Esophagus muscularis mucosa (tissue), 4 donors: ENCODE measurements at places on chromosomes 12 and 14. TPM values are rescaled to one million over a fixed set of nuclear protein-coding genes. Genes with fewer than 3 reads are reported as not detected.

DNA sequence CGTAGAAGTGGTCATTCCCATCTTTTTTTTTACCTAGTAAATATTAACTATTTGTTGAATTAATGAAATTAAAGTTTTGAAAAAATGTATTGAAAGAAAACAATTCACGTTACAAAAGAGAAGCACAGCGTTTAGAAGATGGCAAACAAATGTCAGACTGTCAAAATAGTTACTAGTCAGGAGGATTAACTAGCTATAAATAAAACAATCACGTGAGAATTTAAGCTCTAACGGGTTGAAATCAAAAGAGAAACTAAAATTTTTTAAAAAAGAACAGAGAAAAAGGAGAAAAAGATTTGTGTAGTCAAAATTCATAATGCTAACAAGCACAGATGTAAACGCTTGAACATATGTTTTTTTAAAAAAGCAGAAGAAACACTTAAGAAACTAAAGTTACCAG is 26.4 kb downstream of the DDHD1 start:
- H3K36me3 ChIP-seq, result no peaks in the 10 kb centered on the region
- H3K27ac ChIP-seq, result peak overlapping the region; percentile 40
- H3K4me1 ChIP-seq, result peaks cover 19% of the 10 kb centered on the region
- H3K4me3 ChIP-seq, result peak overlapping the region; percentile 10
- DNase-seq, result no peak
- H3K27me3 ChIP-seq, result no peaks in the 10 kb centered on the region

- no peaks in the 10 kb centered on the region for H3K36me3 ChIP-seq
- no peak for DNase-seq
- no peaks in the 10 kb centered on the region for H3K27me3 ChIP-seq
- H3K27ac ChIP-seq, result no peak overlapping the region
- H3K4me3 ChIP-seq, result no peak overlapping the region
Observed at GRCh38 chr12:52142431-52142830, 49.4 kb downstream of the KRT80 start.

GRCh38 chr12:90299666-90300065 is 591.0 kb upstream of the ATP2B1 start:
- H3K4me3 ChIP-seq, result no peak overlapping the region
- no peaks in the 10 kb centered on the region for H3K36me3 ChIP-seq

DNA sequence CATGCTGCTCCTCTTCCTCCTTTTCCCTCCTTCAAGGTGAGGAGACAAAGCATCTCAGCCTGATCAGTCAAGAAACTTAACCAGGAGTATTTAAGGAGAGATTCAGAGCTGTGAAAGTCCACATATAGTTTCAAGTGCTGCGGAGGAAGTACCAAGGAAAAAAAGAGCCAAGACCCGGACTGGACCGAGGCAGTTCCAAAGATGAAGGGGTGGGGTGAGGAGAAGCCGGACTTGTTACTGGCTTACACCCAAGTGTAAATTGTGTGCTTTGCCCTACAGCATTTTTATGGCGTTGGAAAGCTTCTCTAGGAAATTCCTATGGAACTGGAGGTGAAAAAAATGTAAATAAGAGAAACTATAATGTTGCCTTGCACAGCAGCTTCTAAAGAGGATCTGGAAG is 263.1 kb downstream of the GRIN2B start:
- no peak overlapping the region for H3K27ac ChIP-seq
- no peak overlapping the region for H3K4me3 ChIP-seq
- no peaks in the 10 kb centered on the region for H3K36me3 ChIP-seq

- H3K27me3 ChIP-seq, result no peaks in the 10 kb centered on the region
- H3K27ac ChIP-seq, result no peak overlapping the region
Observed at GRCh38 chr12:90335566-90335965, 619.4 kb downstream of the CCER1 start.

DNA sequence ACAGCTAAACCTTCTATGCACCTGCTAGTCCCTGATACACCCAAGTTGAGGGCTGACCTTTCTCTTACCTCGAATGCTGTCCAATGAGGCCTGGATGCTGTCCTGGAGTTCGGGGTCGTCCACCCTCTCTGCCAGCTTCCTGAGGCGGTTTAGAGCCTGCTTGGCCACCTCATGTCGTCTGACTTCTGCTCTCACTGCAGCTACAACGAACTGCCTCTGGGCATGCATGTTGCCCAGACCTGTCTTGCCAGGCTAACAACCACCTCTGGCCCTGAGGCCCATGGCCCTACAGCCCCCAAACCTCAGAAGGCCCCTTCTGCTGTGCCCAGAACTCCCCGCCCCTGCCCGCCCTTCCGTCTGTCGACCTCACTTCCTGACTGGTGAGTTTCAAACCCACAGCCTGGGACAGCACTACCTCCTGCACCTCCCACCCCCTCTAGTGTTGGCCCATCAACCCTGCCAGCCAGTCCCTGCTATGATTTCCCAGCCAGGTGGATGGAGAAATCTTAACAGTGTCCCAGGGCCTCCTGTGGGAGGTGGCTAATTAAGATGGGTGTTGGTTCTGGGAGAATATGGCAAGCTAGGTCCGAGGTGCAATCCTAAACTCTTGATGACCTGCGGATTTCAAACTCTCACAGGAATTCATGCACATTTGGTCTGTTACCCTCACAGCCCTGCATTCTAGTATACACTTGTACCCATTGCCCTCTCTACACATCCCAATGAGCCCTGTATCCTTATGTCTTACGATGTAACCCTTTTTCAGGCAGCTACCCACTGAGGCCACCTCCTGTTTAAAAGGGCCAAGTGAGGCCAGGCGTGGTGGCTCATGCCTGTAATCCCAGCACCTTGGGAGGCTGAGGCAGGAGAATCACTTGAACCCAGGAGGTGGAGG is 2.7 kb upstream of the TSPAN31 start:
- H3K36me3 ChIP-seq, result peaks cover 9% of the 10 kb centered on the region
- peaks cover 54% of the 10 kb centered on the region for H3K27me3 ChIP-seq
- H3K4me1 ChIP-seq, result peaks cover 36% of the 10 kb centered on the region

- H3K36me3 ChIP-seq, result no peaks in the 10 kb centered on the region
- no peak overlapping the region for H3K4me3 ChIP-seq
- no peak for DNase-seq
- no peak overlapping the region for H3K27ac ChIP-seq
- H3K4me1 ChIP-seq, result no peaks in the 10 kb centered on the region
Observed at GRCh38 chr12:12008232-12008850, 62.4 kb upstream of the BCL2L14 start.

DNA sequence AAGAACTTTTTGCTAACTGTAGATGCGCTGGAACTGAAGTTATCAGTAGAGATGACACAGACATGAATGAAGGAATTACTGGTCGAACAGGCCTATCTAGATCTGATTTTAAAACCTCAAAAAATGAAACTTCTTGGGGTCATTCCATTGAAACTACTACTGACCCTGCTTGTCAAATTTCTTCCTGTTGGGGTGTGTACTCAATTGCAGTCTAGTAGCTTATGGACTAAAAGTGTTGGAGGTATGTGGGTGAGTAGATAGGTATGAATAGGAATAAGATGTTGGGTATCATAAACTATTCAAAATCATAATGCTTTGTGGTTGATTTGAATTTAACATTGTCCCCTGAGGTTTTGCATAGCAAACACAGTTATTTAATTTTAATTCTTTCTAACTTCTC is 9.2 kb downstream of the APOLD1 start:
- DNase-seq, result no peak
- H3K4me3 ChIP-seq, result no peak overlapping the region
- H3K4me1 ChIP-seq, result peaks cover 20% of the 10 kb centered on the region

- no peaks in the 10 kb centered on the region for H3K36me3 ChIP-seq
- peaks cover 52% of the 10 kb centered on the region for H3K4me1 ChIP-seq
- DNase-seq, result no peak
- H3K4me3 ChIP-seq, result peak overlapping the region; percentile 78
- H3K27me3 ChIP-seq, result no peaks in the 10 kb centered on the region
- peak overlapping the region; percentile 80 for H3K27ac ChIP-seq
Observed at GRCh38 chr12:22333713-22334409, 646 bp downstream of the ST8SIA1 start.

- H3K4me3 ChIP-seq, result no peak overlapping the region
- no peak overlapping the region for H3K27ac ChIP-seq
- H3K36me3 ChIP-seq, result no peaks in the 10 kb centered on the region
- no peak for DNase-seq
- peaks cover 74% of the 10 kb centered on the region for H3K4me1 ChIP-seq
Observed at GRCh38 chr14:91036741-91037469, 23.5 kb downstream of the RPS6KA5 start.

DNA sequence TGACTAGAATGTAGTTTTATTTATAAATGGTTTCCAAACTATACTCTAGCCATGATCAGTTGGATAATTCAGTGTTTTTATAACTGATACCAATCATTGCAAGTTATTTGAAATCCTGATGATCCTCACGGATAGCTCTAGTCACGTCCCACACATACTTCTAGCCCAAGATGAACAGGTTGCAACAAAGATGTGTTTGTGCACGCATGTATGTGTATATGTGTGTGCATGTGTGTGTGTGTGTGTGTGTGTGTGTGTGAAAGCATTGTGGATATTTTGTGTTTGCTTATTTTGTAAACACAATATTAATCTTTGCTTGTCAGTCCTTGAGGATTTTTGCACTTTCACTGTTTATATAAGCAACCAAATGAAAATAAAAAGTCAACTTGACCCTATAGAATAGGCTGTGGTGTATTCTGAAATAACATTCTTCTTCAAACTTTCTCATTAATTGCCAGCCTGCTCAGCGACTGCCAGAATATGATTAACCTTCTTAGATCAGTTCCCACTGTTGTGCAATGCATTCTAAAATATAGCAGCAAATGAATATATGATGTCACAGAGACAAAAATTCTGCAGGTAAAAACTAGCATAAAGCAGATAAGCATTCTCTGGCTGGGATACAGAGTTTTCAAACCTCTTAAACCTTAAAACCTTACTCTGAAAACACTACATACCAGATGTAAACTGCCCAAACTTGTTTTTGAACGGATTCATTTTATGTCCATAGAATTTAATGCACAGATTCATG is 48.8 kb upstream of the HIF1A start:
- no peak overlapping the region for H3K27ac ChIP-seq
- peaks cover 6% of the 10 kb centered on the region for H3K4me1 ChIP-seq
- no peaks in the 10 kb centered on the region for H3K36me3 ChIP-seq
- H3K4me3 ChIP-seq, result no peak overlapping the region
- DNase-seq, result no peak
- H3K27me3 ChIP-seq, result no peaks in the 10 kb centered on the region

DNA sequence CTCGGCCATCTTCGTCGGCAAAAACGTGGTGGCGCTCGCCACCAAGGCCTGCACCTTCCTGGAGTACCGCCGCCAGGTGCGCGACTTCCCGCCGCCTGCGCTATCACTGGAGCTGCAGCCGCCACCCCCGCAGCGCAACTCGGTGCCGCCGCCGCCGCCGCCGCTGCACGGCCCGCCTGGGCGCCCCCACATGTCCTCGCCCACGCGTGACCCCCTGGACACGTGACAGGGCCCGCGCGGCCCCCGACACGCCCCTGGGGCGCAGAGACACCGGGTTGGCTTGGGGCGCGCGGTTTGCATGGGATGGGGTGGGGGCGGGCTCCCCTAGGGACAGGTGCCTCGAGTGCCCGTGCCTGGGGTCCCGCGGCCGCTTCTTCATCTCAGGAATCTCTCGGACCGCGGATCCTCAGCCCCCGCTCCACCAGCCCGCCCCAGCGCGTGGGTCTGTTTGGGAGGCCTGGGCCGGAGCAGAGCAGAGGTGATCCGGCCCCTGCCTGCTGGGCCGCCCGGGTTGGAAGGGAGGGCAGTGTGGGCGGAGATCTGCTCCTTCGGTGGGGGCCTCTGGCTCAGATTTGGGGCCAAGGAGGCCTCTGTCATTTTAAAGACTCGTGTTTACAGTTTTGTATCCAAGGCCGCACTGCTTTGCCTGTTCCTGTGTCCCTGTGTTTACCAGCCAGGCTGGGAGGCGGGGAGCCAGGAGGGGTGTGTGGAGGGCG is 3.3 kb downstream of the TMEM121 start:
- no peaks in the 10 kb centered on the region for H3K27me3 ChIP-seq
- H3K4me3 ChIP-seq, result peak overlapping the region; percentile 80
- H3K27ac ChIP-seq, result no peak overlapping the region
- peaks cover 40% of the 10 kb centered on the region for H3K4me1 ChIP-seq

- H3K4me1 ChIP-seq, result no peaks in the 10 kb centered on the region
- DNase-seq, result no peak
- H3K36me3 ChIP-seq, result peaks cover 18% of the 10 kb centered on the region
- no peak overlapping the region for H3K4me3 ChIP-seq
- H3K27me3 ChIP-seq, result no peaks in the 10 kb centered on the region
- no peak overlapping the region for H3K27ac ChIP-seq
Observed at GRCh38 chr12:67280572-67280971, 11.4 kb downstream of the CAND1 start.

DNA sequence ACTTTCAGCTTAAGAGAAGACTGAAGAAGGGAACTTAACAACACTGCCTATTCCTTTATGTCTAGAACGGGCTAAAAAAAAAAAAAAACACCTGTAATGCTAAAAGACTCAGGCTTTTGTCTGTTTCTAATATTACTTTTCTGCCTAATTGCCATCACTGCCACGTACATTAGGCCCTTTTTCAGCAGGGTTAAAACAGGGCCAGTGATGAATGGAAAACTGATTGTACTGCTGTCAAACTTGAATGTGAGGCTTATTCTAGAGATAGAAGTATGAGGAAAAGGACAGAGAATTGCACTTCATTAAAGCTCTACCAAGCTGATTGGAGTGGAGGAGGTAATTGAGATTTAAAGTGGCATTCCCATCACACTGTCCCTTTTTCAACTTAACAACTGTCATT is 535.8 kb downstream of the PRKD1 start:
- no peak for DNase-seq
- H3K27me3 ChIP-seq, result no peaks in the 10 kb centered on the region
- H3K4me3 ChIP-seq, result no peak overlapping the region
- no peaks in the 10 kb centered on the region for H3K4me1 ChIP-seq
- no peaks in the 10 kb centered on the region for H3K36me3 ChIP-seq

DNA sequence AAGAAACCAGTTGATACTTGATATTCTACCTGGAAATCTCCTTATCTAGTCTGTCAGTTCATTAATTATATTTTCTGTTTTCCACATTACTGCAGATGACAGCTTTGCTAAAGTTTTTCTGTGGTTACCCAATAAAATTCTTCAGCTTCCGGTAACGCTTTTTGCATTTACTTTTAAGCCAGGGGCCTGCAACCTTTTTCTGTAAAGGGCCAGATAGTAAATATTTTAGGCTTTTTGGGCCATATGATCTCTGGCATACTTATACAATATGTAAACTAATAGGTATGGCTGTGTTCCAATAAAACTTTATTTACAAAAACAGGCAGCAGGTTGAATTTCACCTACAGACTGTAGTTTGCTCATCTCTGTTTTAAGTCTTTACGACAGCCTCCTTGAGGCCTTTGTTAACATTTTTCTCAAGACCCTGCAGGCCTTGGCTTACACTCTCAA is 48.3 kb downstream of the SPATS2 start:
- H3K4me1 ChIP-seq, result no peaks in the 10 kb centered on the region
- DNase-seq, result no peak

- H3K4me3 ChIP-seq, result no peak overlapping the region
- no peaks in the 10 kb centered on the region for H3K36me3 ChIP-seq
- H3K27ac ChIP-seq, result no peak overlapping the region
- H3K4me1 ChIP-seq, result peaks cover 61% of the 10 kb centered on the region
Observed at GRCh38 chr12:48973941-48974673, 2.6 kb upstream of the WNT10B start.

- H3K27me3 ChIP-seq, result no peaks in the 10 kb centered on the region
- H3K4me1 ChIP-seq, result peaks cover 91% of the 10 kb centered on the region
- no peaks in the 10 kb centered on the region for H3K36me3 ChIP-seq
- H3K27ac ChIP-seq, result no peak overlapping the region
- no peak for DNase-seq
Observed at GRCh38 chr12:120846721-120847120, 57.4 kb downstream of the SPPL3 start.

Gene SPIC
- total RNA-seq, result not detected

Gene KRT1
- not detected for total RNA-seq

Gene HAL
- total RNA-seq, result not detected

Gene LACRT
- total RNA-seq, result not detected

Gene GLT1D1
- total RNA-seq, result under 0.01 TPM

Gene LRRK2
- total RNA-seq, result 28.0 TPM

Gene TMTC2
- total RNA-seq, result 4.7 TPM

Gene TTC7B
- total RNA-seq, result 135 TPM

Gene PIGH
- 26.4 TPM for total RNA-seq
